Fibroblast of lung (primary cell): ENCODE measurements at places on chromosomes 6 and 20. TPM values are rescaled to one million over a fixed set of nuclear protein-coding genes. Genes with fewer than 3 reads are reported as not detected.

Gene PRSS16
- polyA plus RNA-seq, result 0.15 TPM in 1 of 2 replicates, not detected in the other

GRCh38 chr6:37704923-37705238 is 7.2 kb upstream of the MDGA1 start:
- no peak for DNase-seq

Gene TGM3
- not detected in 2 replicates for polyA plus RNA-seq

- peak; percentile 61 for DNase-seq
These were observed 7.8 kb upstream of the ACSS1 start for GRCh38 chr20:25065625-25066338.

DNA sequence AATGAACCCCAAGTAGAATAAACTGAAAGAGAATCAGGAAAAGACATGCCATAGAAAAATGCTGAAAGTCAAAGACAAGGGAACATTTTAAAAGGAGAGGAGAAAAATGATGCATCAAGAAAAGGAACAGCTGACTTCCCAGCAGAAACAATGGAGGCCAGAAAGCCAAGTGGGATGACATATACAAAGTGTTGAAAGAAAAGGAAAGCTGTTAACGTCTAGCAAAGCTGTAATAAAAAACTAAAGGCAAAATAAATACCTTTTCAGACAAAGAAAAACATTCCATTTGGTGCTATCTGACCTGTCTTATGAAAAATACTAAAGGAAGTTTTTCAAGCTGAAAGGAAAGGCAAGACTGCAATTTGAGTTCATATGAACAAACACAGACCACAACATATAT is 34.1 kb upstream of the PDE10A start:
- DNase-seq, result no peak

GRCh38 chr6:16319813-16320532 is 81.6 kb downstream of the GMPR start:
- peak; percentile 98 for DNase-seq

Gene PI3
- polyA plus RNA-seq, result not detected in 2 replicates

Gene POM121L2
- polyA plus RNA-seq, result not detected in 2 replicates

Gene ADGB
- not detected in 2 replicates for polyA plus RNA-seq

GRCh38 chr6:40128127-40128526 is 193.9 kb upstream of the MOCS1 start:
- DNase-seq, result no peak

GRCh38 chr6:170147832-170148708 is 142.8 kb downstream of the DLL1 start:
- DNase-seq, result no peak

DNA sequence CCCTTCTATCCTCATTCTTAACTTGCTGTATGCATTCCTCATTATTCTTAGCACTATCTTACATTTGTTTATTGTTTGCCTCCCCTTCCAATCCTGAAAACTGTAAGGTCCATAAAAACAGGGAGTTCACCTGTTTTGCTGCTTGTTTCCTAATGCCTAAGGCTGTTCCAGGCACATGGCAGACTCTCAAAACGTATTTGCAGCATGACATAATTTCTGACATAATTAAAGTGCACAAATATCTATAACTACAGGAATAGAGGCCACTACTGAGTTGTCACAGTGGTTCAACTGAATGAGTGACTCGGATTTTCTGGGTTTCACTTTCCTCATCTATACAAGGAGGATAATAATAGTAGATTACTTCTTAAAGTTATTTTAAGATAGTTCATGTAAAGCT is 83.0 kb downstream of the HFE start:
- DNase-seq, result no peak

GRCh38 chr6:1798303-1798964 is 188.7 kb downstream of the FOXC1 start:
- DNase-seq, result peak; percentile 40
